Hippocampal formation (tissue), 2 donors: ENCODE measurements at places on chromosomes 6 and 20.

GRCh38 chr20:57660922-57661745 is 40.9 kb upstream of the ZBP1 start:
- no peak for DNase-seq

- no peak for DNase-seq
Measured at GRCh38 chr6:45697605-45698004, 318.1 kb downstream of the CLIC5 start.

- no peak for DNase-seq
Measured at GRCh38 chr6:159110748-159111147, 58.5 kb upstream of the FNDC1 start.

DNA sequence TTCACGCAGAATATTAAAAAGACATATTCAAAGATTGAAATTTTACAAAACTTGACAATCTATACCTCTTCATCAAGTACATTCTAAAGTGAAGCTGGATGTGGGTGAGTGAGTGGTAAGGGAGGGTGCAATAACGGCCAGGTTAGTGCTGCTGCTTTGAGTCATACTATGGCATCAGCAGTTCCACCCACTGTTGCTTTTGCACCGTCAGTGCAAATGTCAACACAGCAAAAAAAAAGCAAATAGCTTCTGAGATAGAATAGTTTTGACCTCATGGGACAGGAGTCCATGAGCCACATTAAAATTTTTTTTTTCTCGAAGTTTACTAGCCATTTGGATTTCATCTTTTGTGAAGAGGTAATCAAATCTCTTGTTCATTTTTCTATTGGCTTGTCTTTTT is 31.8 kb downstream of the PSMF1 start:
- no peak for DNase-seq

DNA sequence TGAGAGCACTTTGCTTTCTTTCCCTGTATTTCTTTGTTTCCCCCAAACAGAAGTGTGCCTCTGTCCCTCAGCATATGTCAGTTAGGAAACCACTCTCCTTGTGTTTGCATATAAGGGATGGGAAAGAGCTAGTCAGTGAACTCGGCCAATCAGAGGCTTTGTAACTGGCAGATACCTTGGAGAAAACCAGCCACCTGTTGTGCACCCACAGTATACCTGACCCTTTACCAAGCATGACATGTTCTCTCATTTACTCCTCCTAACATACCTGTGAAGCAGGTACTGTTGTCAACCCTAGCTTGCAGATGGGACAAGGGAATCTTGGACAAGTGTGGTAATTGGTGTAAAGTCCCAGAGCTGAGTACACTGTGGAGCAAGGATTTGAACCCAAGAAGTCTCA is 96.1 kb upstream of the FAM8A1 start:
- no peak for DNase-seq

GRCh38 chr6:8069151-8069550 is 5.0 kb upstream of the BLOC1S5 start:
- no peak for DNase-seq

- no peak for DNase-seq
Measured at GRCh38 chr6:20274137-20274536, 61.9 kb upstream of the MBOAT1 start.

DNA sequence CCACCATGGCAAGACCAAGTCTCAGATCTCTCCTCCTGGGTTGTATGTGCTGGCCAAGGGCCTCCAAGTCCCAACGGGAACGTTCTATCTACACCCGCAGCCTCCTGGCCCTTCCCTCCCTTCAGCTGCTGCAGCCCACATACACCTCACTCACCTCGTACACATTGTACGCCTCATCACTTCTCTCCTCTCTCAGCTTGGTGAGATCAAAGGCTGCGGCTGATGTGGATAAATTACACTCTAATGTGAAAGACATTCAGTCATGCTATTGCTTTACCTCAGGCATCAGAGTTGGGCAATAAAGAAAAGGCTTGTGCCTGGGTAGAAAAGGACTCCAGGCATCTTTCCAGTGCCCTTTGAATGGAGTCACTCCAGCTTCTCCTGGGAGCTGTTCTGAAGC is 135.3 kb upstream of the FOXQ1 start:
- DNase-seq = no peak

DNA sequence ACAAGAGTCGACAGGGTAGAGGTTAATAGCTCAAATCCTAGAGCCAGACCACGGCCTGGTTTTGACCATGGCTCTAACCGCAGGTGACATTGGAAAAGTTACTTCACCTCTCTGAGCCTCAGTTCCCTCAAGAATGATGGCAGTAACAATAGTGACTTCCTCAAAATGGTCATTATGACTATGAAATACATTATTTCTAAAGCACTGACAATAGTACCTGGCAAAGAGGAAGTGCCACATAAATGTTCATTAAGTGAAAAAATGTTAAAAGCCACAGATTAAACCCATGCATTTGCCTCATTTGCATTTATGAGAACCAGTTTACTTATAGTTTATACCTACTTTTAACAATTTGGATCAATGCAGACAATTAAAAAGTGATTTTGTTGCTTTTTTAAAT is 12.3 kb downstream of the BTBD3 start:
- DNase-seq = no peak

GRCh38 chr6:144069506-144069905 is 25.9 kb downstream of the SF3B5 start:
- DNase-seq = no peak

DNA sequence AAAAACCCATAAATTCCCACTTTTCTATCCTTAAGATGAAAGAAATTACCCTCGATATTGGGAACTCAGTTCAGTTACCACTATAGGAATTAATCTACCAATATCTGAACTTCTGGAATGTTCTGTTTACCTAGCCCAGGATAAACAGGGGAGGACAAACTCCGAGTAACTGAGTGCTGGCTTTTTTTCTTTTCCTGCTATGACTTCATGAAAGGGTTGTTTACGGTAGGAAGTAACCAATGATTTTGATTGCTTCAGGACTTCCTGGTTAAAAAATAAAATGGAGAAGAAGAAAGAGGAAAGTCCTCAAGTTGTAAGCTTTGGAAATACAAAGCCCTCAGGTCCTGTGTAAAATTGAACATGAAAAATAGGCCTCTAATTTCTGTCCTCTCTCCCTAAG is 167.7 kb downstream of the ZNF217 start:
- no peak for DNase-seq

- no peak for DNase-seq
Measured at GRCh38 chr6:126548300-126548699, 208.4 kb downstream of the CENPW start.

GRCh38 chr20:52676283-52676995 is 295.7 kb upstream of the TSHZ2 start:
- no peak for DNase-seq

DNA sequence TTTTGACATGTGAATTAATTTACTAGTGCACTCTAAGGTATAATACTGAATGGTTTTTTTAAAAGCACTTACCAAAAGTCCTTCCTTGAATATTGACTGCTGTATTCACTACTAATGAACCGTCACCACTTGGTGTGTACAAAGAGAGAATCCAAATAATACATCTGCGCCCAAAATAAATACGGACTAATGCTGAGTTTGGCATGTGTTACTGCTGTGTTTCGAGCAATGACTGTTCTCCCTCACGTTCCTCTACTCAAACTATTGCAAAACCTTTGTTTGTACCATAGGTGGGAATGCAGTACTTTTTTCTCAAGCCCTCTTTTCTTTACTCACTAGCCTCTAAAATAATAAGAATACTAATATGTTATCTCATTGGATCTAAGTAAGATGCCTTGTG is 305.5 kb downstream of the QKI start:
- no peak for DNase-seq

- DNase-seq = no peak
Measured at GRCh38 chr6:159017757-159018559, 18.0 kb upstream of the RSPH3 start.

DNA sequence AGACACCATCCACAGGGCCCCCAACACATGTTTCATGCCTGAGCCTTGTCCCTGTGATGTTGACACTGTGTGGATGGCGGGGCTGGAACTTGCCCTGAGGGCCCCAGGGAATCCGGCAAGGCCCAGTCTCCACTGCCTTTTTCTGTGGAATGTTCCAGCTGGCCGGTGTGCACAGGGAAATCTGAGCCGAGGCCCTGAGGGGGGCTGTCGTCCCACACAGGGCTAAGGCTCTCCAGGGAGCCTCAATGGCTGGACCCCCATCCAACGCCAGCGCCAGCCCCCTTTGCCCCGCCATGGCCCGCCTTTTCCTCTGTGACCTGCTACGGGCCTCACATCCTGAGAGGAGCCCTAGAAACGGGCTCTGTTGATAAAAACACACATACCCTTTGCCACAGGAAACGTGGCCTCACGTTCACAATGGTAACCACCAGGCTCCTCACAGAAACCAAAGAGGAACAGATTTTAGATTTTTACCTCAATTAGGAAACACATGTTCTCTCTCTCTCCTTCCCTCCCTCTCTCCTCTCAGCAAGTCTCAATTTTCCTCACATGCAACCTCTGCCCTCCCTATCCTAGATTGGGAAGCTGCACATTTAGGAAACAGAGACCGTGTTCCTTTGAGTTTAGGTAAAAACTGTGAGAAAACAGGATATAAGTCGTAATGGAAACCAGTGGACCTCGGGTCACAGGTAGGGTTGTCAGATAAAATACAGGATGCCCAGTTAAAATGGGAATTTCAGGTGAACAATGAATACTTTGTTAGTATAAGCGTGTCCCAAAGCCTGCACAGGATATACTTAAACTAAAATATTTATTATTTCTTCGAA is 13.7 kb upstream of the ZNF831 start:
- DNase-seq = no peak

GRCh38 chr6:142380626-142381025 is 78.8 kb downstream of the ADGRG6 start:
- DNase-seq = no peak

- no peak for DNase-seq
Measured at GRCh38 chr20:46260480-46260879, 47.8 kb downstream of the CDH22 start.

DNA sequence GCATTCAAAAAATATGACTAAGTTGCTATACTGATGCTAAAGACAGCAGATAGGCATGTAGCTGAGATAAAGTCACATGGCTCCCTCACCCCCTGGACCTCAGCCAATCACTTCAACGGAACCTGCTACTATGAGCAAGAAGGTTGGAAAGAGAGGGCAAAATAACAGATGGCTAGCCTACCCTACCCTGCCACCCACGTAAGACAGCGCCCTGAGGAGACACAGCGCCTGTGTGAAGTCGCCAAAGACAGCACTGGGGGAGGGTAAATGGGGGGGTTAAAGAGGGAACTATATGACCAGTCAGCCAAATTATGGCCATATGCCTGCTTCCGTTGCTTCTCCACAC is 163.2 kb downstream of the RALGAPA2 start:
- DNase-seq = no peak

GRCh38 chr6:151063352-151063751 is 176.4 kb upstream of the AKAP12 start:
- DNase-seq = no peak

DNA sequence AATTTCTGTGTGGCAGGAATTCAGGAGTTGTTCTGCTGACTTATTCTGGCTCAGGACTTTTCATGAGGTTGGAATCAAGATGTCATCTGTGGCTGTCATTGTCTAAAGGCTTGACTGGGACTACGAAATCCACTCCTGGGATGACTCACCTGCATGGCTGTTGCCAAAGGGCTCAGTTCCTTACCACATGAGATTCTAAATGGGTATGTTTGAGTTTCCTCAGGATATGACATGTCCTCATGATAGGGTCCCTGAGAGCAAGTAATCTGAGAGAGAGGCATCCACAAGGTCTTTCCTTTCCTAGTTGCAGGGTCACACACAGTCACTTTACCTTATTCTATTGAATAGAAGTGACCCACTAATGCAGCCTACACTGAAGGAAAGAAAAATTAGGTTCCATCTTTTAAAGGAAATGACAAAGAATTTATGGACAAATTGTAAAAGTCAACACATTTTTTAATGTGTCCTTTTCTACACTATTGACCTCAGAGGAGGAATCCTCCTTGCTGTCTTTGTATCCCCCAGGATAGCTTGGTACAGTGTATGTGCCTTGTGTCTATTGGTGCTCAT is 1025.0 kb upstream of the GJE1 start:
- no peak for DNase-seq

DNA sequence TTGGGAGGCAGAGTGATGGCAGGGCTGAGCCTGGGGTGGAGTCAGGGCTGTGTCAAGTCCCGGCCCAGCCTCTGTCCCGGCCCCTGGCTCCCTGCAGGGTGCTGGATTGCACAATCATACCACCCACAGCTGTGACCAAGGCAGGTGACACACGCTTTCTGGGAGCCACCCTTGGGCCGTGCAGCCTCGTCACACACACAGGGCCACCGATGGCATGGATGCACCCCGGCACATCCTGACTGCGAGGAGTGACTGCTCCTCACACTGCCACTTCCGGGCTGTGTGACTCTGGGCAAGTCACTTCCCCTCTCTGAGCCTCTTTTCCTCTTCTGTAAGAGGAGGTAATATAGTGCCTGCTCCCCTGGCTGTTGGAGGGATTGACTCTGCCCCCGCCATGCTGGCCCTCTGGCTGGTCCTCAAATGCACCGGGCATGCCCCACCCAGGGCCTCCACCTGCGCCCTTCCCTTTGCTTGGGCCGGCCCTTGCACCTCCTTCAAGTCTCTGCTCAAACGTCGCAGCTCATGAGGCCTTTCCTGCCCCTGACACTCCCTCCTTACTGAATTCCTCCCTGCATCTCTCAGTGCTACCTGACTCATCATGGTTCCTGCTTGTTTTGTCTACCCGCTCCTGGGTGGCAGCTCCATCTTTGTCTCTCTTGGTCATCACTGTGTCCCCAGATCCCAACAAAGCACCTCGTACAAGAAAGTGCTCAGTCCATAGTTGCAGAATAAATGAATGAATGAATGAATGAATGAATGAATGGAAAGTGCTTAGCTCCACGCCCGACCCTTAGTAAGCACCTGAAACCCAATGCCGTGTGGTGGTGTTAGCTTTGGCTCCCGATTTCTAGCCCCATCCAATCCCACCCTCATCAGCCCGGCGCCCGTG is 93.5 kb downstream of the CEBPB start:
- no peak for DNase-seq

DNA sequence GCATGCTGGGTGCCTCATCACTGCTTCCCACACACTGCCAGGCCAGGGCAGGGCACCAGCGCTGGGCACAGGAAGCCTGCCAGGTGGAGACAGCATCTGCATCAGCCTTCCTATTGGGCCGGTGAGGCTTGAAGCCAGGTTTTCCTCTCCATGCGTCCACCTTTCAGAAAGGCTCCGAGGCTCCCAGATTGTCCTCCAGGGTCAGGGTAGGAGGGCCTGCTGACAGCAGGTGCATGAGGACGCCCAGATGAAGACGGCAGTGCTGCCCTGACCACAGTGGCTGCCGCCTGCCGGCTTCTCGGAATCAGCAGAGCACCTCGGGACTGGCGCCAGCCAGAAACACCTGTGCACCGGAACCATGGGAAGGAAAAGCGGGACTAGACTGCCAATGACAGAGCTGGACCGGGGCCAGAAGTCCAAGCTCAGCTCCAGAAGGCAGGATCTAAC is 170.5 kb upstream of the CST7 start:
- no peak for DNase-seq

DNA sequence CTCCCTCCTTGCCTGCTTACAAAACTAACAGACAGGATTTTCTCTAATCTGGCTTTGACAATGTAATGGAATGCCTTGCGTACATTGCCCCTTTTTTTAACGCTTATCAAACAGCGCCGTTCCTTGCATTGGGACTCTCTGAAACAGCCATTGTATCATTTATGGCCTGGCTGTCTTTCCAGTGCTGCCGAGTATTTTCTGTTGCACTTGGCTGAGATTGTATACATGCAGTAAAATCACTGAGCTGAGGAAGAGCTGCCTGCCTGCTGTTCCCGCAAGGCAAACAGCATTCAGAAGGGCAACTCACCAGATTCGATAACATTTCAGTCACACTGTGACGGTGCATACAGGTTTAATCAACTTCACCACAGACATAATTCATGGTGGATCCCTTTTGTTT is 106.0 kb downstream of the SH3BGRL2 start:
- peak; percentile 5 for DNase-seq

GRCh38 chr6:79797163-79797764 is 150.1 kb downstream of the ELOVL4 start:
- no peak for DNase-seq
